ENCODE measurements at places on chromosomes 1 and 21.
A peak's percentile ranks its signal among the peaks of the same experiment; 100 is the strongest.

- DNase-seq: no peak
These were observed 52.5 kb downstream of the POU2F1 start for GRCh38 chr1:167273027-167273800.

DNA sequence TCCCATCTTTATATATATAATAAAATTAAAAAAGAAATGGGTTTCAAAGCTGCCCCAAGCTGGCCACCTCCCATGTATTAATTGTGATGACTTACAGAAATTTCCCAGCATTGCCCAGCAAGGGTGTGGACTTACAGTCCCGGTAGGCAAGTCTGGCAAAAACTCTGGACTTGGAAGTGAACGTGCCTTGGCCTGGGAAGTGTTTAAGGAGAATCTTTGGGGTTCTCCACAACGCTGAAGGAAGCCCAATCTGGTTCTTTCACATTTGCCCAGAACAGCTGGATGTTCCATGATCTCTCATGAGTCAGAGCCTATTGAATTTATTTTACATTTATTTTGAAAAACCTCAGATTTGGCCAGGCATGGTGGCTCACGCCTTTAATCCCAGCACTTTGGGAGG, 98.4 kb upstream of the SLC45A1 start:
- DNase-seq: no peak

DNA sequence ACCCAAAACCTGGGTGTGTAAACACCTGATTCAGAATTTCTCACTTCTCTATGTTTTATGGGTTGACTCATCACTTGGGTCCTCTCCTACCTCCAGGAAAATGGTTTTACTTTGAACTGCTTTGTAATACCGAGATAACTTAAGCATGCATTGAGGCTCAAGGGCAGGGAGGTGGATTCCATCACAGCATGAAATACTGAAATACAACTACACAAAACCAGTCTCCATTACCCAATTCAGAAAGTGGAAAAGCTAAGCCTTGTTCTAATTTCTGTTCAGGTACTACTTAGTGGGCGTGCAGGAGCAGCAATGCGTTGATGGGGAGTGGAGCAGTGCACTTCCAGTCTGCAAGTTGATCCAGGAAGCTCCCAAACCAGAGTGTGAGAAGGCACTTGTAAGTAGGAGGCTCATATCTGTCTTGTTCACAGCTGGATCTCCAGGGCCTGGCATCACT, 6.1 kb upstream of the C4BPA start:
- no peak for DNase-seq

- no peak for DNase-seq
These were observed 36.5 kb upstream of the KCND3 start for GRCh38 chr1:112026016-112026415.

- DNase-seq: no peak
These were observed 56.7 kb upstream of the NTPCR start for GRCh38 chr1:232893481-232894313.

GRCh38 chr1:219027146-219027673, 146.5 kb upstream of the LYPLAL1 start:
- no peak for DNase-seq

GRCh38 chr1:14522926-14523241, 75.6 kb upstream of the KAZN start:
- DNase-seq: no peak

DNA sequence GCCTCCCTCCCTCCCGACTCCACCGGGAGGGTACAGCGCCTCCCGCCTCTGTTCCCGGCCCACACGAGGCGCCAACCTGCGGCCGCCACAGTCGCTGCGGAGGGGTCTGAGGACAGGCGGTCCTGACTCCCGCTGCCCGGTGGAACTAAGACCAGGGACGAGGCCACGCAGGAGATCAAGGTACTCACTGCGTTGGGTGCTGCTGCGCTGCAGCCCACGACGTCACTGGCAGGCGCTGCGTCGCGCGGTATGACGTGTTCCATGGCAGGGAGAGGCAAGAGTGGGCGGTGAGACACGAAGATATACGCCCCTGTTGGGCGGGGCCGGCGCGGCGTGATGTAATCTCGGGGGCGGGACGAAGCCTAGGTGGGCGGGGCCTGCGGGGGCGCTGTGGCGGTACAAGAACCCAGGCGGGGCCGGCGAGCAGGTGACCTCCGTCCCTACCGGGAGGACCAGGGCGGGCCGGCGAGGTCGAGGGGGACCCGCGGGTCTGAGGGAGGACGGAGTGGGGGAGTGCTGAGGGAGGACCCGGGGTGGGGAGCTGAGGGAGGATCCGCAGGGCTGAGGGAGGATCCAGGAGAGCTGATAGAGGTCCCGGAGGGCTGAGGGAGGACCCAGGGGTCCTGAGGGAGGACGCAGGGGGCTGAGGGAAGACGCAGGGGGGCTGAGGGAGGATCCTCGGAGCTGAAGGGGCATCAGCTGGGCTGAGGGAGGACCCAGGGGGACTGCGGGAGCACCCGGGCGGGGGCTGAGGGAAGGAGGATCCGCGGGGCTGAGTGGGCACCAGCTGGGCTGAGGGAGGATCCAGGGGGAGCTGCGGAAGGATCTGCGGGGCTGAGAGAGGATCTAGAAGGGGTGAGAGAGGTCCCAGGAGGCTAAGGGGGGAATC, at the start of gene MRPL55:
Gene MRPL55 (minus strand): TSS at position 227 of the 889 bp plus-strand sequence. CDS start 1,039 bp downstream, outside the sequence.
- peak; percentile 99 for DNase-seq

- no peak for DNase-seq
These were observed 7.2 kb downstream of the KIFAP3 start for GRCh38 chr1:170067253-170067819.

DNA sequence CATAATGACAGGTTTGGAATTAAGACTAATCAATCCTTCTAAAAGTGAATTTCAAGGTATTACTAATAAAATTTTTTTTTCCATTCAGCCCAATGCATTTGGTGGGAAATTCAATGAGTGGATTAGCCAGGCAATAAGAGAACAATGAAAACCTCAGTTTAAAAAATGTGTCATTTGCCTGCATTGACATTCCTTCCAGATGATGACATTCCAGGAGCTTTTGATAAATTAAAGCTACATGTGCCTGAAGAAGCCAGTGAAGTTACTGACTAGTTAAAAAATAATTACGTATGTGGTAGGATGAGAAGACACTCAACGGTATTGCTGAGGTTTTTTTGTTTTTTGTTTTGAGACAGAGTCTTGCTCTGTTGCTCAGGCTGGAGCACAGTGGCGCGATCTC, 37.9 kb upstream of the RC3H1 start:
- no peak for DNase-seq

DNA sequence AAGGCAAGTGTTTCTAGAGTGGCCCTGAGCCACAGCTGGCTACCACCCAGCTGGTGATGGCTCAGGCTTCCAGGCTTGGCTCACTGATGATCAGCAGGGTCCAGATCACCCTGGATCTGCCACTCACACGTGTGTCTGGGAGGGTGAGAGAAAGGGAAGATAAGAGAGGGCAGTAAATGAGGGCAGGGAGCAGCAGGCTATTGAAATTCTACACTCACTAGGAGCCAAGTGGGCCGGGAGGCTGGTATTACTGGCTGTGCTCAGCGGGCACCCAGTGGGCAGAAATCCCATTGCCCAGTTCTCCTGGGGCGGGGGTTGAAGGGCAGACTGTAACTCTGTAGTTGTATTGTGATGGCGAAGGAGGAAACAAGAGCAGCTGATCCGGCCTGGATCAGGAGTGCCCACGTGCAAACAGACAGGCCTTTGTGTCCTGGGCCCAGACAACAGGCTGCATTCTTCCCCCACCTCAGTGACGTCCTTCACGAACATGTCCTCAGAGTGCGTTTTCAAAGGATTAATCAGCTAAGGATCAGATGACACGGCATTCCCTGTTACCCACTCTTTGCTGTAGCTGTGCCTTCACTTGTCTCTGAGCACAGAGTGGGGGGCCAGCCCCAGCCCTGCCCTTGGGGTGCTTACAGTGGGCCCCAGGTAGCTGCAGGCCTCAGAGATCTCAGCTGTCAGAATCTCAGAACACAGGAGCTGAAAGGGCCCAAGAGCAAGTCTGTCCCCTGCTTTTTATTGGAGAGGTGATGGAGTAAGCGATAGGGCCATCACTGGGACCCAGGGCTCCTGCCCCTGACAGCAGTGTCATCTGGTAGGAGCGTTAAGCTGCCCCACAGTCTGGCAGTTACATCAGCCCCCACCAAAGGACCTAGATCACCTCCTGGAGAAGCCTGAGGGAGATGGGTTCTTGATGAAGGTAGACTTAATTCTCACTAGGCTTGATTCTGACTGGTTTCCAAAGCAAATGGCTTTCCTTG, 60.5 kb downstream of the ATP1A1 start:
- no peak for DNase-seq

GRCh38 chr21:33245289-33245918, 15.7 kb downstream of the IFNAR2 start:
- DNase-seq: no peak

DNA sequence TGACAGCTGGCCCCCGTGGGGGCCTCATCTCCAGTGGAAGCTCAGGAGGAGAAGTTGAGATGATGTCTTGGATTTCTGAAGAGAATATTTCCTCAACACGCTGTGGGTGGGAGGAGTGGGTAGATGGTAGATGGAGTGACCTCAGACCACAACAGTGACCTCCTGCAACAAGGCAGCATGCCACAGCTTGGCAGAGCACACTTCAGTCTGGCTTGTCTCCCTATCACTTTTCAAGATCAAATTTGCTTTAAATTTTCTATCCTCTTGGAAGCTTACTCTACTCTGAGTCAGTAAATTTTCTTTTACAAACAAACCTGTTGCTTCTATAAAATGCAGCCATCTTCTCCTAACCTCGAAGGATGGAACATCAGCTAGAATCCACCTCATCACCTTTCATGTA, 59.7 kb downstream of the NTPCR start:
- DNase-seq: no peak

GRCh38 chr1:194419721-194420120, 1233.3 kb upstream of the B3GALT2 start:
- DNase-seq: no peak

GRCh38 chr1:48462716-48463302, 9.2 kb downstream of the SPATA6 start:
- no peak for DNase-seq

DNA sequence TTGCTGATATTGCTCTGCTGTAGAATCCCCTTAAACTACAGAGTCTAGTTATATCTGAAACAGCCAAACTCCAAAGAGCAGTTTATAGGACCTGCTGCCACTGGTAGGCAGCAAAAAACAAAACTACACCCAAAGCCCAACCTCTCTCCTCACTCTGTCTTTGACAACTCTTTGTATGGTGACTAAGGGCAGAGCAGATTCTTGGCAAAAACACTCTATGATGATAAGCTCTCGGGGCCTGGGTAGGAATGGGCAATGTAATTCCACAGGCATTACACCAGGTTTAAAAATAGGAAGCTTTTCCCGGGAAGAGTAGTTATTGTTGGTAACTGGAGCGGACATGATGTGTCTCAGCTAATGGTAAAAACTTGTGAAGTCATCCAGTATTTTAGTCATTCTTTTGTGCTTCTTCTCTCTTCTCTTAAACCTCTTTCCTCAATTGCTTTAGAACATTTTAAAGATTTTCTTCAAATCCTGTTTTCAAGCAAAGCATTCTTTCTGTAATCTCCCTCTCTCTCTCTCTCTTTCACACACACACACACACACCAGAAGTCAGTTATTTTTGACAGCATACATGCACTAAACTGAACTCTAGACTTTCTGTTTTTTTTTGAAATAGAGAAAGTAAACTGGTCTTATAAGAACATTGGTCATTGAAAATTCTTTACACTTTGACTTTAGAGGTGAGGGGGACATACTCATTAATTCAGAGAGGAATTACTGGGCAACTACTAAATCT, 193.5 kb downstream of the PAPPA2 start:
- DNase-seq: no peak

- no peak for DNase-seq
These were observed at the start of gene CTNNBIP1 for GRCh38 chr1:9910076-9910422. CTNNBIP1 (minus strand) TSS chr1:9910269; CDS start chr1:9872064, 38,205 bp downstream.

DNA sequence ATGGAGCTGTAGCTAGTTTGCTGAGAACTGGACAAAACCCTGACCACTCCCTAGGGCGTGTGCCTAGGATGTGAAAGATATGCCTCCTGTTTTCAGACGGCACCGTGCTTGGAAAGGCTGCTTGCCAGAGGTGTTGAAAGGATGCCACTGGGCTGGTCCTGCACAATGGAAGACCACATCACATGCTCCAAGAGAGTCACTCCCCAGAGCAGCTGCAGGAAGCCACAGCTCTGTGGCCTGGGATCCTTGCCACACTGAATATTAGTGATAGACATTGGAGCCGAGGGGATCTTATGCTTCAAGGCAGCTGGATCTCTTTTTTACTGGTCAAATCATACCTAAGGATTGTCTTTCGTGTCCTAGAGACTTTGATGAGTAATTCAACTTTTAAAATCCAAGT, 6.6 kb upstream of the APP start:
- DNase-seq: no peak

- DNase-seq: no peak
These were observed 131.5 kb downstream of the CNIH3 start for GRCh38 chr1:224747578-224747977.

- no peak for DNase-seq
These were observed 19.8 kb downstream of the SLC25A33 start for GRCh38 chr1:9558946-9559545.
